Stimulated activated CD4-positive, alpha-beta T cell treated with anti-CD3 and anti-CD28 coated beads, TNF-alpha, amount 100 ng/mL, for 4 hours (primary cell): ENCODE measurements at places on chromosomes 6 and 20.

GRCh38 chr20:24752612-24753011 lies 196.5 kb upstream of the CST7 start:
- DNase-seq, result no peak

GRCh38 chr6:165222315-165223025 lies 86.9 kb downstream of the C6orf118 start:
- no peak for DNase-seq

GRCh38 chr6:12528136-12528535 lies 188.4 kb upstream of the PHACTR1 start:
- no peak for DNase-seq

DNA sequence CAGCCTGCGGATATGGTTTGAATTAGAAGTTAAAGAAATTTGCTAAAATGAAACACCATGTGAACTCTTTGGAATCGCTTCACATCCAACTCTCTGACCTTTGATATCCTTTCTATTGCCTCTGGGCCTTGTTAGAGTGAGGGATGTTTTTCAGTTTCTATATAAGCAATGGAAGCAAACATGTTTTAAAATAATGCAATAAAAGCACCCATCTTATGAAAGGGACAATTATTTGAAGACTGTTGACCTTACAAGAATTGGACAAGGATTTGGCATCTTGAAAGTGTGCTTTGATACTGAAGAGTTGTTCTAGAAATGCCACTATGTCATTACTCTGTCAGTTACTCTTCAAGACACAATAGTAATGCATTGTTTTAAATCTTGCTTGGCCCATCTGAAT lies 221.4 kb downstream of the PLCB4 start:
- no peak for DNase-seq

GRCh38 chr20:45358282-45359068 lies 4.5 kb upstream of the SYS1 start:
- DNase-seq, result no peak

DNA sequence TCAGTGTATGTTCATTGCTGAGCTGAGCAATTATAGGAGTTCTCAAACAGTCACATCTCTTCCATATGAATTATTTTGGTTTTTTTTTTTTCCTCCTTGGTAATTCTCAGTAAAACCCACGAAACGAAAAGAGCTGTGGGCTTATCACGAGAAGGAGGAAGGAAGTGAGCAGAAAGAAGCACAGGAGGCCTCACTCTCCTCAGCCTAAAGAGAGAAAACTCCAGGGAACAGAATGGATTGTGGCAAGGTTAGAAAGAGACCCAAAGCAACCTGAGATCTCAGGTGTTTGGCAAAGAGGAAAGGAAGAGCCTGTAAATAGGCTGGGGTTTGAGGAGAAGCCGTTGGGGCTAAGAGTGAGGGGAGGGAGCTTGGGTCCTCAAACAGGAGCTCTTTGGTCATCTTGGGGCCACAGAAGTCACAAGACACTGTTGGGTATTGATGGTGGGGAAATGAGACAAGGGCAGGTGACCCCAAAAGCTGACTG lies 67.8 kb upstream of the CITED2 start:
- no peak for DNase-seq

DNA sequence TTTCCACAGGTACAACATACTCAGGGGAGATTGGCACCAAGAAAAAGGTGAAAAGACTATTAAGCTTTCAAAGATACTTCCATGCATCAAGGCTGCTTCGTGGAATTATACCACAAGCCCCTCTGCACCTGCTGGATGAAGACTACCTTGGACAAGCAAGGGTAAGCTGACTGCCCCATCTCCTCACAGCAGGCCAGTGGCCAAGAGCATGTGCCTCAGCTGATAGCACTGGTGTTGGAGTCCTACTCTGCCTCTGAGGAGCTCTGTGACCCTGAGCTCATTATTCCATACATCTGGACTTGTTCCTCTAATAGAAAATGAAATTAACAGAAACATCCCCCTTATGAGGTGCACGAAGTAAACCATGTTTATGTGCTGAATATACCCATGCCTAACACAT lies 102.8 kb downstream of the MTFR2 start:
- DNase-seq, result no peak

DNA sequence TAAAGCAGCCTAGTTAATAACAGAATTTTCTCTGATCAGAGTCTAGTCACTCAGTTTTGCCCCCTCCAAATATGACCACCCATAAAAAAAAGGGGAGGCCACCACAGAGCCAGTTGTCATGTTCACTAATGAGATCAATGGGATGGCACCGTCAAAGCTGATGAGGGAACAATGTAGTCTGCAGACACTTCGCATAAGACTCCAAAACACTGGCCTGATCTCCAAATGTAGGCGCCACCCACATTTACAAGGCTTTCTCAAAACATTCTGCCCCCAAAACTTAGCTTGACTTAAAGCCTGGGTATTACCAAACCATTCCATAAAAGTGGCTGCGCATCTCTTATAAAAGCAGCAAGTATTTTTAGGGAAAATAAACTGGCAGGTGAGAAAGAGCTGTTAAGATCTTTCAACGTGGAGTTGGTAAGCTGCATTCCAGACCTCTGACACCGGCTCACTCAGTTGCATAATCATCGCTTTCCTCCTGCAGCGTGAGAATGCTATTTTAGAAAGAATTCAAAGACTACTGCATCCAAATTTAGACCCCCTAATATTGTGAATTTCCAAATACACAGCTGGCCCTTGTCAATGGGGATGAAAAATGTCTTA lies 59.3 kb downstream of the TBC1D7 start:
- DNase-seq, result no peak

DNA sequence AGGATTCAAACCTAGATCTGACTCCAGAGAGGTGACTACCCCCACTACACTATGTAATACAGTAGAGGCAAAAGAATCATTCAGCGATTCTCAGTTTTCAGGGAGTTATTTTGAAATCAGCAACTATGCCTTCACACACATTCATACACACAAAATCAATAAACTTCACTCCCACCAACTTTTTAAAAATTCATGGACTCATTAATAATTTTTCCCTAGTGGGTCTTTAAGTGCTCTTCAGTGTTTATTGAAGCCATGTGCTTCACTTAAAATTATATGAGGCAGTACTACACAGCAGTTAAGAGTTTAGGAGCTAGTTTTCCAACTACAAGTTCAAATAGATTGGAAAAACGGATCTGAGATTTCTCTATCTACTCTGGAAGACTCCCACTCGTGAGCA lies 452.7 kb upstream of the ADGRB3 start:
- DNase-seq, result no peak

- peak; percentile 24 for DNase-seq
These were observed 24.6 kb upstream of the GTSF1L start for GRCh38 chr20:43751167-43752050.

DNA sequence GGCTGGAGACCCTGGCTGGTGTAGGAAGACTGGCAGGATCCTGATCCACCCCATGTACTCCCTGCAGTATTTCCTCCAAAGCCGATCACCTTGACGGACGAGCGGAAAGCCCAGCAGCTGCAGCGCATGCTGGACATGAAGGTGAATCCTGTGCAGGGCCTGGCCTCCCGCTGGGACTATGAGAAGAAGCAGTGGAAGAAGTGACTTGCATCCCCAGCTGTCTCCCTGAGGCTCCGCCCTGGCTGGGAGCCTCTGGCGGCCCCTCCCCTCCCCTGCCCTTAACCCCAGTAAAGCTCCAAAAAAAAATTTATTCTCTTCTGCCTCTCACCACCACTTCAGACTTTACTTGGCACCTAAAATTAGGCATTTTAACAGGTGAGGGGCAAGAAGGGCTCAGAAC lies 7.0 kb downstream of the COX4I2 start:
- DNase-seq, result no peak

- DNase-seq, result no peak
These were observed 1.7 kb upstream of the TMEM170B start for GRCh38 chr6:11535801-11536230.

DNA sequence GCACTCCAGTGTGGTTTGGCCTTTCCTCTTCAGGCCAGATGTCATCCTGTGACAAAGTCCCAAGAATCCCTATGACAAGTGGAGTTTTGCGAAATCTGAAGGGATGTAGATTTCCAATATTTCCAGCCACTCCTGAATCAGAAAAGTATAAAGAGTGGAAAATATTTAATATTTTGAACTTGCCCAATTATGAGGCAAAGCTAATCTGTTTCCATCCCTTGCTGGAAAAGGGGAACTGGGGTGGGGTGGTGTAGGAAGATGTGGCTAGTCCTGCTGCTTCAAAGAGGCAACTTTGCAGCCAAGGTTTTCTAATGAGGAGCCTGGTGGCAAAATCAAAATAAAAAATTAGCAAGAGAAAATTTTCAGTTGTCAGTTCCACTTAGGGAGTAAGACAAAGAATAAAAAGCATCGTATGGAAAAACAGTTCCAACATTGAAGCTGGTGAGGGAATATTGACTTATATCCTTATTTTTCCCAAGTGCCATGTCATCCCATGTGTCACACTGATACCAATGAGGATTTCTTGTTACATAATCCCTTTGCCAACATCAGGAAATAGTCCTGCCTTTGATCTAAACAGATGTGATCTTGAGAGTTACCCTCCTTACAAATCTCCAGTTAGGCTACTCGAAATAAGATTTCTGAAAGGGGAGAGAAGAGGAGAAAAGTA lies 480.0 kb upstream of the JARID2 start:
- DNase-seq, result no peak

DNA sequence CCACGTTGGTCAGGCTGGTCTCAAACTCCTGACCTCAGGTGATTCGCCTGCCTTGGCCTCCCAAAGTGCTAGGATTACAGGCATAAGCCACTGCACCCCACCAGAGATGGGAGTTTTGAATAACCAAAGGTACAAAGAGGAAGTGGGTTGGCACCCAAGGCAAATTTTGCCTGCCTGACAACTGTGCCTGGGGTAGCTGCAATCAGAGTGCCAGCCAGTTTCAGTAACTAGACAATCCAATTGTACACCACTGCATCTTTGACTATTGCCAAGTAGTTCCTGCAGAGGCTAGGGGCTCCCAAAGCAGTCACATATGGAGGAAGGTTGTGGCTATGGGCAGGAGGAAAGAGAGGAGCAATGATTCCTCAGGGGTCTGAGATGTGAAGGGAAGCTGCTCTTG lies 16.6 kb downstream of the ZC3H12D start:
- no peak for DNase-seq

- no peak for DNase-seq
These were observed 48.2 kb upstream of the FUT9 start for GRCh38 chr6:95967594-95967993.
